ENCODE measurements at places on chromosomes 7 and 10.

DNA sequence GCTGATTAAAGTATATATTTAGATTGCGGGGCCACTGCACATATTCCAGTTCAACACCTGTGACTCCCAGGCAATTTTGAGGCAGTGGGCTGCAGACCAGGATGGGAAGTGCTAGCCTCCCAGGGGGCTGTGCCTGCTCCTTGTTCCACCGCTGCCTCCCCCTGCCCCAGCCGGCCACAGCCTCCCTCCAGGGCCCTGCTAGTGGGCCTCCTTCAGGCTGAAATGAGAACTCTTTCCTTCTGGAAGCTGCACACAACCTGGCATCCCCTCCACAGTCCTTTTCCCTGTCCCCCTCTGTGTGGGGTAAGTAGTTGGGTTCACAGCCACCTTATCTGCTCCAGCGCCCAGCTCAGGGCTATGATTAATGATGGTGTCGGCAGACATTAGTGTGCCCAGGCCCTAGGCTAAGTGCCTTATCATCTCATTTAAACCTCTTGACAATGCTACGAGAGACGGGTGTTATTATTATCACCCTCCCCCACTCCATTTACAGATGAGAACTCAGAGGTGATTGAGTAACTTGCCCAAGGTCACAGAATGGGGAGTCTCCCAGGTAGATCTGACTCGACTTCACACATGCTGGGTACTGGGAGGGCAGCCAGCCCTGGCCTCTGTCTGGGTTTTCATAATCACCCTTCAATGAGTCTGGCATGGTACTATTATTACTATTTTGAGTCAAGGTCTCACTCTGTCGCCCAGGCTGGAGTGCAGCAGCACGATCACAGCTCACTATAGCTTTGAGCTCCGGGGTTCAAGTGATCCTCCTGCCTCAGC lies 10.8 kb upstream of the SFRP5 start:
- no peak for DNase-seq

- no peak for DNase-seq
Observed at GRCh38 chr10:86017841-86018734, 348.5 kb downstream of the GRID1 start.

DNA sequence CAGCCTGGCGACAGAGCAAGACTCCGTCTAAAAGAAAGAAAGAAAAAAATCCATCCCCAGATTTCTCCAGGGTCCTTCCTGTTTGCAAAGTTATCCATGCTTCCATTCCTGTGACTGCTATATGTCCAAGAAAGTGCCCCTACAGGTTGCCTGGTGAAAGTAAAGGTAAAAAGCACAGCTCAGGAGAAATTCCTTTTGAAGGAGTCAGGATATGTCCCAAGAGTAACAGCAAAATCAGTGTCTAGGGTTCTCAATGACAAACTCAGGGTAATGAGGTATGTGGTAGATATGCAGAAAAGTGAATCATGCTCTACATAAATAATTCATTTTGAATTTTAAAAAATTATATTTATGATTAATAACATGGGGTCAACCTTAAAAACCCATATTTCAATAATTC lies 91.5 kb downstream of the CTTNBP2 start:
- DNase-seq: no peak

DNA sequence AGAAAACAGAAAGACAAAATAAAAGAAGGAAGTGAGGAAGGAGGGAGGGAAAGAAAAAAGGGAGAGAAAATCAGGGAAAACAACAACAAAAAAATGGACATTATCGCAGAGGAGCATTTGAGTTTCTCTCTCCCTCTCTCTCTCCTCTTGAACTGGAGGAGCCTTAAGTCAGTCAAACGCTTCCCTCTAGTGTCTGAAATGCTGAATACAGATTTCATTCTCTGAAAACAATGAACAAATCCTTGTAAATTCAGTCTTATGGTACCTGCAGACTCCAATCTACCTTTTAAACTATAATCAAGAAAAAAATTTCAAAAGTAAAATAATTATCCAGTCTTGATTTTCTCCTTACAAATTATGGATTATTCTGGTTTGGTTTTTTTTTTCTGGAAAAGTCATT lies 89.2 kb upstream of the PFKP start:
- DNase-seq: no peak

GRCh38 chr7:158408318-158408920 lies 179.2 kb downstream of the PTPRN2 start:
- no peak for DNase-seq

DNA sequence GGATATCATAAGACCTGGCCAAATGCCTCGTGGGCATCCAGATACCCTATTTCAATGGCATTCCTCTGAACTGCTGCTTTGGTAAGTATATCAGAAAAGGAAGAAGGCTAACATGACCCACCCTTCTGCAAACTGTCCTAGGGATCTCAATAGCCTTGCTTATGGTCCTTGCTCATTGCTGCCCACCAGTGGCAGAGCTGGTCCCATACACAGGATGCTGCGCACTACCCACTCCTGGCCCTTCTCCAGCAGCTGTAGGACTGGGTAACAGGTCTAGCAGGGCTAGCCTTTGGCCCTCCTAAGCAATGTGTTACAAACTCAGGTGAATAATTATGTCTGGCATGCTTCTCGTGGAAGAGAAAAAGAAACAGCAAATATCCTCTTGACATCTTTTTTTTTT lies 72.5 kb downstream of the C10orf90 start:
- DNase-seq: no peak

- no peak for DNase-seq
Observed at GRCh38 chr7:68279827-68280400, 1283.3 kb downstream of the TYW1 start.

DNA sequence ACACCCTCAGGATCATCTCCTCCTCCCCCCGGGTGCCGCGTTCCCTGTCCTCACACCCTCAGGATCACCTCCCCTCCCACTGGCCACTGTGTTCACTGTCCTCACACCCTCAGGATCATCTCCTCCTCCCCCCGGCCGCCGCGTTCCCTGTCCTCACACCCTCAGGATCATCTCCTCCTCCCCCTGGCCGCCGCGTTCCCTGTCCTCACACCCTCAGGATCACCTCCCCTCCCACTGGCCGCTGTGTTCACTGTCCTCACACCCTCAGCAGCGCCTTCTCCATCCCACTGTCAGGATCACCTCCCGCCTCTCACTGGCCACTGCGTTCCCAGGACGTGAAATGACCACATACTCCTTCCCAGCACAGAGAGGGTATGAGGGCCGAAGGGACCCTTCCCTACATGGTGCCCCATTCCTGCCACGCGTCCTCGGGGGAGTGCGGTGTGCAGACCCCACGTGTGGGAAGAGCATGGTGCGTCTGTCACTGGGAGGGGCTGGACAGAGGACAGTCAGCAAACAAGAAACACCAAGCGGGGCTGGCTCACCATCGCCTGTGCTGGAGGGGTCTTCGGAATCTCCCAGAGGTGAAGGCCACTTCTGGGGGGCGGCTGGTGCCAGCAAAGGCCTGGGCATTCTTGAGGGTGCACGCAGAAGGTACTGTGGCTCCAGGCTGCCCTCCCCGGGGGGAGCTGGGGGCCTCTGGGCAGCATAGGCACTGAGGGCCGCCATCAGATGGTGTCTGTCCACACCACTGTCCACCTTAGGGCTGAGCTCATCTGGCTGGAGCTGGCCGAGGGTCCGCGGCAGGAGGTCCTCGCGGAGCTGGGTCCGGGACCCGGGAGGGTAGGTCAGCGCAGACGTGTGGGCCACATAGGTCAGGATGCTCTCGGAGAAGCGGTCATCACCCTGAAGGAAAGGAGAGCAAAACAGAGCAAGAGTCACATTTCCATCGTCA lies 421.0 kb downstream of the PTPRN2 start:
- no peak for DNase-seq

GRCh38 chr10:105742184-105742583 lies 1101.1 kb downstream of the SORCS3 start:
- DNase-seq: no peak

DNA sequence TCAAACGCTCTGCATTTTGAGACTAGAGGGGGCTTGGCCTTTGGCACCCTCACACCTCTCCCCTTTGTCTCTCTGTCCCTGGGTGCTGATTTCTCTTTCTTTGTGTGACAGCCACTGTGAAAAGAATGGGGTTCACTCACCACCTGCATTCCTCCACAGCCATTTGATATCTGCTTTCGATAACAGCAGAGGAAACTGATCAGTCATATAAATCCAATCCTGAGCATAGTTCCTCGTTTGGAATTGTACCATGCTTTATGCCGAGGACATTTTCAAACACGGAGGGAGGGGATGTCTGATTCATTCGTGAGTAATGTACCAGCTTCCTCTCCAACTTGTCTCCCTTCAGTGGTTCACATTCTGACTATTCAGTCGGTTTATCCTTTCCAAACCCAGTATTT lies 15.8 kb downstream of the MET start:
- no peak for DNase-seq

DNA sequence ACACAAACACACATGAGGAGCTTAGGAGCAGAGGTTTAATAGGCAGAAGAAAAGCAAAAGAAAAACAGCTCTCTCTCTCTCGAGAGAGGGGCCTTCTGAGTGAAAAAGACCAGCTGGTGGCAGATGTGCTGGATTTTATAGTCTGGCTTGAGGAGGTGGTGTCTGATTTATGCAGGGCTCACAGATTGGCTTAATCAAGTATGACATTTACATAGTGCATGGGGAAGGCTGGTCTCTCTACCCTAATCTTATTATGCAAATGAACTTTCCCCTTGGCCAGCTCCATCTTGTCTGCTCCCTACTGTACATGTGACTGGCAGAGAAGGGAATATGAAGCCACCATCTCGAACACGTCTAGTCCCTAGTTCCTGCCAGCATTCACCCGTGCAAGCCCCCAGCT lies 219.5 kb upstream of the ZNF804B start:
- DNase-seq: no peak

DNA sequence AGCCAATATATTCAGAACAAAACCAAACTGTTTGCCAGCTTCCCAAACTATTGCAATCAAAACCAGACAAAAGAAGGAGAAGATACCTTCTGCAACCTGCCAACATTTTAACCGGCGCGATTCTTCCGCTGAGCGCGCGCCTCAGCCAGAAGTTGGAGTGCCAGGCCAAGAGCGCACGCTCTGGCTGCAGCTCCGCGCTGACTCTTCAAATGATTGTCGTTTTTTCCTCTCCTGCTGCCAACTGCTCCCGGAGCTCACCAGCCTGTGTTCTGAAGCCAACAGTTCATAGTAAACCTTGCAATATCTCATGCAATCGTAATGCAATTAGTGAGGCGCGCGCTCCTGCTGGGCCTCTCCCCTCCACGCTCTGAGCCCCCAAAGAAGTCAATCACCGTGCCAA lies 259.7 kb upstream of the MGMT start:
- DNase-seq: no peak

DNA sequence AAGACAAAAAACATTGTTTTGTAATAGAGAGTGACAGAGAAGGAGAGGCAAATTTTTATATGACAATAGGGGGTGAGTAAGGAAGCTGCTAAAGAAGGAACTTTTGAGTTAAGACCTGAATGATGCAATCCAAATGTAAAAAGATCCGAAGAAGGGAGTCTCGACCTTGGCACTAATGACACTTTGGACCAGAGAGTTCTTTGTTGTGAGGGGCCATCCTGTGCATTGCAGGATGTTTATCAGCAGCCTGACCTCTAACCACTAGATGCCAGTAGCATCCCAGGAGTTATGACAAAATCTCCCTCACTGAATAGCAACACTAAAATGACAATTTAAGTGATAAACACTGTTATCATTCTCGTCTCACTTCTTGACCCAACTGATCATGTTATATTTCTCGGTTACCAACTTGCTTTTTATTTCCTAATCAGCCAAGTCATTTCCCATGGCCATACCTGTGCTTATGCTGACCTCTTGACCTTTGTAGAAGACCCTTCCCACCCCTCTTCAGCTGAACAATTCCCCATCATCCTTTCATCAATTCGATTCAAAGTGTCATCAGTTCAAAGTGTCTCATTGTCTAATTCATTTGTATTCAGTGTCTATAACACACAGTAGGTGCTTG lies 30.0 kb downstream of the DGKI start:
- no peak for DNase-seq

DNA sequence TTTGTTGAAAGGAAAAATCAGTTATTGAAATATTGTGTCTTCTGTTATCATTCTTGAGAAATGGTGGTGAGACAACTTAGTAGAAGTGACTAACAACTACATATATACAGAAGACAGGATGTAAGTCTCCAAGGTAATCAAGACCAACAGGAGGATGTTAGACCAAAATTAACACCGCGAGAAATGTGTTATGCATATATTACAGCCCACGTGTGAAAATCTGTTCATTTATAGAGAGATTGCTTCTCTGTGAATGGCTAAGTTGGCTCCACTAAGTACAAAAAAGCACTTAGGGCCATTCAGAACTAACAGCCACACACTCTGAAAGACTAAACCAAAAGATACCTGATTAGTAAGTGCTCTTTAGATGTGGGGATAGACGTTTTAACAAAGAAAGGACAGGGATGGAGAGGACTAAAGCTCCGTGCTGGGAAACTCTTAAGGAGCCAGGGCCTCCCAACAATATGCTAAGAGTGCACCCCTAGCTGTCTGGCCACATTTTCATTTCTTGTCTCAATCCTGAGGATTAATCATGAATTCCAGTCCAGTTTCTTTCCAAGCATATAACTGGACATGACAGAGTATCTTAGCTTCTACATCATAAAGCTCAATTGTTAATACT lies 26.5 kb downstream of the HDAC9 start:
- no peak for DNase-seq

DNA sequence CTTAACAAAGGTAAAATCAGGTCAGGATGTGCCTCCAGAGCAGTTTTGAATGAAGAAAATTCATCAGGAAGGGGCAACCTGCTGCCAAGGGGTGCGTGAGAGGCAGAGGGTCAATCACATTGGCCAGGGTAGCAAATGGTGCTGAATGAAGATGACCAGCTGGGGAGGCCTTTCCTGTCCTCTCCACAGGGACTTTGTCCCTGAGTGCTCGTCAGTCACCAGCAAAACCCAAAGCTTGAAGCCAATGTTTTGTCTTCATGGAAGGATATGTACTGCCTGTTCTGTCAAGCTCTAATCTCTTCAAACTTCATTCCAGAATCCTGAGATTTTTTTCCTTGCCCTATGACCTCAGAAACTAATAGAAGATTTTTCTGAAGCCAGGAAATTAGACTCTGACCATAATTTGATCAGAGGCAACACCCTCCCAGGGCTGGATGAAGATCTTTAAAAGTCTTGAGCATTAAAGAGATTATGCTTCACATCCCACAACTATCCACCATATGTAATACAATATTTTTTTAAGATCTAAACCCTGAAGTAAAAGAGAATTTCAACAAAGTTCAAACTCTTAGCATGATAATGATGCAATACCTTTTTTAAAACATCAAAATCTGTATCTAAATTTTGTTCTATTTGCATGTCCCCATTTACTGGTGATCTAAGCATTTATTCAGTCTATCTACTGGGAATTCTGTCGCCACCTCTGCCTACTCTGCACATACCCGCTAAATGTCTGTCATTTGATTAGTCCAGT lies 243.0 kb downstream of the SNX13 start:
- no peak for DNase-seq

DNA sequence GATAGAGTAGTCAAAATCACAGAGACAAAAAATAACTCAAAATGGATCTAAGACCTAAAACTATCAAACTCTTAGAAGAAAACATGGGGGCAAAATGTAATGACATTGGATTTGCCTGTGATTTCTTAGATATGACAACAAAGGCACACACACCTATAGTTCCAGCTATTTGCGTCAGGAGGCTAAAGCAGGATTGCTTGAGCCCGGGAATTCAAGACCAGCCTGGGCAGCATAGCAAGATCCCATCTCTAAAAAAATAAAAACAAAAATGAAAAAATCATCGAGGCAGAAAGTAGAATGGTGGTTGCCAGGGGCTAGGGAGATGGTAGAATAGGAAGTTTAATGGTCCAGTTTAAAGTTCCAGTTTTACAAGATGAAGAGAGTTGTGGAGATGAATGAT lies 113.3 kb downstream of the NRF1 start:
- DNase-seq: no peak

All from activated naive CD8-positive, alpha-beta T cell treated with anti-CD3 and anti-CD28 coated beads, Interleukin-2, amount 10 ng/mL, durations not matched to agents 7 days and 5 days (primary cell).